ENCODE measurements at places on chromosomes 3 and 15. TPM values are rescaled to one million over a fixed set of nuclear protein-coding genes. Genes with fewer than 3 reads are reported as not detected.

The FETUB gene
- total RNA-seq = not detected

The IMPG2 gene
- total RNA-seq = 0.11 TPM

The C3orf80 gene
- 0.14 TPM for total RNA-seq

DNA sequence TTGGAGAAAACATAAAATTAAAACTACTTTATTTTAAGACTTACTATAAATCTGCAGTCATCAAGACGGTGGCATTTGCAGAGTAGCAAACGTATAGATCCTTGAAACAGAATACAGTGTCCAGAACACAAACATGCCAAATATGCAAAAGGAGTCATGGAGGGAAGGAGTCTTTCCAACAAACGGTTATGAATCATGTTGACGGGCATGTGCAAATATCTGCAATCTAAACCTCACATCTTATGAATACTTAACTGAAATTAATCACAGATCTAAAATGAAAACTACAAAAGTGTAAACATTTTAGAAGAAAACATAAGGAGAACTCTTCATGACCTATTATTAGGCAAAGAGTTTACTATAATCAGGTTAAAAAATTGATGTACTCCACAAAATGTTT is 69.4 kb downstream of the TFRC start:
- no peak for DNase-seq
- no peaks in the 10 kb centered on the region for H3K36me3 ChIP-seq
- no peak overlapping the region for H3K27ac ChIP-seq
- H3K4me3 ChIP-seq = no peak overlapping the region
- no peaks in the 10 kb centered on the region for H3K4me1 ChIP-seq

DNA sequence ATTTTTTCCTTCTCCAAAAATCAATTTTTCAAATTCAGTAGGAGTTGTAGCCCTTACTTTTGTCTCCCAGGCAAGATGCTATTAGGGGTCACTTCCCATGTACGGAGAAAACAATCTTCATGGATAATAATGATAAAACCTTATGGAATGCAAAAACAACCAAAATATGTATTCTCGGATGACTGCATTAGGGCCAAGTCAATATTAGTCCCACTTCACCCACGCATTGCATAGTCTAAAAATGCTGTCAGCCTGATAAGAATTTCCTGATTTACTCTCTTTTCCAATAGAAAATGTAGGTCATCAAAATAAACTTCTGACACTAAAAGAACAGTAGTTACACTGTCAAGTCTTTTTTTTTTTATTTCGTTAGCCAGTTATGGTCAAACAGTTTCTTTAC is 2.7 kb downstream of the VGLL3 start:
- DNase-seq = no peak
- no peaks in the 10 kb centered on the region for H3K36me3 ChIP-seq
- peak overlapping the region; percentile 71 for H3K4me3 ChIP-seq
- peaks cover 40% of the 10 kb centered on the region for H3K27me3 ChIP-seq
- H3K4me1 ChIP-seq = peaks cover 16% of the 10 kb centered on the region
- H3K27ac ChIP-seq = peak overlapping the region; percentile 83

DNA sequence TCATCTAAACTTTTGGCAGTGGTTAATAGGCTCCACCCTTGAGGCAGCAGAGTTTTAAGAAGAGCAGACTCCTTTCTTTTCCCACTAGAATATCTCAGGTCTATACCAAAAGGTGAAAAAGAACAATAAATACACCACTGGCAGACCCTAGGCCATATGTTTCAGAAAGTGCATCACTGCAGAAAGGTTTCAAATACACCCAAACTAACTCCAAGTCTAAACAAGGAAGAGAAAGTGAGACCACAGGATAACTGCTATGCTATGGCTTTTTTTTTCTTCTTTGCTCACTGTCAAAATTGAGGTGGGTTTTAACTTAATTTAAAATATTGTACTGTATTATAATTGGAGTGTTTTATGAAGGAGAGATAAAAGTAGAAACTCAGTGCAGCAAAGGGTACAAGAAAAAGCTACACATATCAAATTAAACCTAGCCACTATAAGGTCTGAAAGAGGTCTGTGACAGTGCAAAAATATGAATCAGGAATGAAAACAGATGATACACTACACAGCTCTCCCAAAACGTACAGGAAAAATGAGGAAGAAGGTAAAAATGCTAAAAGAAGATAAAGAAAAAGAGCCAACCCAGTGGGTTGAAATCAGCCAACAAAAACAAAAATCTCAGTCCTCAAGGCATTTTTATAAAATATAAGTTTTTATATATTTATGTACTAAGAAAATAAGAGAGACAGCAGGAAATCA is 8.4 kb downstream of the SNX4 start:
- peaks cover 34% of the 10 kb centered on the region for H3K4me1 ChIP-seq
- no peaks in the 10 kb centered on the region for H3K27me3 ChIP-seq
- no peak for DNase-seq
- peaks cover 69% of the 10 kb centered on the region for H3K36me3 ChIP-seq
- H3K4me3 ChIP-seq = no peak overlapping the region
- H3K27ac ChIP-seq = no peak overlapping the region

Data from left ventricle myocardium inferior (tissue), 1 donor.